ENCODE measurements at places on chromosomes 4 and X.

DNA sequence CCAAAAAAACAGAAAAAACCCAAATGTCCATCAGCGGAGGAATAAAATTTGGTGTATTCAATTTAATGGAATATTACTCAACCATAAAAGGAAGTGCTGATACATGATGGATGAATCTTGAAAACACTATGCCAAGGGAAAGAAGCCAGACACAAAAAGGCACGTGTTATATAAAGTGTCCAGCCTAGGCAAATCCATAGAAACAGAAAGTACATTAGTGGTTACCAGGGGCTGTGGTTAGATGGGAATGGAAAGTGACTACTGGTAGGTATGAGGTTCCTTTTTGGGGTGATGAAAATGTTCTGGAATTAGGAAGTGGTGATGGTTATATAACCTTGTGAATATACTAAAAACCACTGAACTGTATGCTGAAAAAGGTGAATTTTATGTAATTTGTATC is 3.5 kb upstream of the CDKL2 start:
- no peak for DNase-seq

- DNase-seq, result no peak
Observed at GRCh38 chr4:37299468-37299867, 54.9 kb downstream of the NWD2 start.

GRCh38 chrX:53813670-53814440 is 127.3 kb upstream of the HUWE1 start:
- no peak for DNase-seq

GRCh38 chr4:176949029-176949428 is 156.3 kb upstream of the VEGFC start:
- DNase-seq, result no peak

DNA sequence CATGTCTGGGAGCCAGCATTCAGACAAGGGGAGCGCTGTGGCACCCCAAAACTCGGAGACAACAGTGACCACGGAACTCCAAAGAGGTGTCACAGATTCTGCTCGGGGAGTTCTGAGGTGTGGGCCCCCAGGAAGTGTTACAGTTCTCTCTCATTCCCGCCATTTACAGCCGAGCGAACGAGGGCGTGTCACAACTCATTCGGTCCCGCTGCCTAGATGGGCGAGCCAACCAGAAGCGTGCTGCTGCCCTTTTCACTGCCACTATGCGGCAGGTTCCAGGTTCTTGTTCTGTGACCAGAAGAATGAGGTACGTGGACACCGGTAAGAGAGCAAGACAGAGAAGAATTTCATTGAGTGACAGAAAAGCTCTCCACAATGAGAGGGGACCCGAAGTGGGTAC is 1370.6 kb upstream of the AGA start:
- DNase-seq, result no peak

DNA sequence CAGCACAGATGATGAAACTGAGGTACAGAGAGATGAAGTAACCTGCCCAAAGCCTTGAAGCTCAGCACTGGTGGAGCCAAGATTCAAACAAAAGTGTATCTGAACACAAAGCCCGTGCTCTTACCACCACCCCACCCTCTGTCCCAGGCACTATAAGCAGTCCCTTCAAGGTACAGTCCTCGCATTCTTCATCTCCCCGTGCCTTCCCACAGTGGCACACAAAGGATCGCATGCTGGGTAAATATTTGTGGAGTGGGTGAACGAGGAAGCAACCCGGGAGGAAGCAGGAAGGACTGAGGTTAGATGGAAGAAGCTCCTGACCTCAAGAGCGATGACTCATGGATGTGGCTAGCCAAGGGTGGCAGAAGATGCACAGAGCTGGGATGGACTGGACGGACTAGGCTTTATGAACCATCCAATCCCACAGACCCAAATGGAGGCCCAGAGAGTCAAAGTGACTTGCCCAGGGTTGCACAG is 18.4 kb downstream of the IQSEC2 start:
- peak; percentile 71 for DNase-seq

DNA sequence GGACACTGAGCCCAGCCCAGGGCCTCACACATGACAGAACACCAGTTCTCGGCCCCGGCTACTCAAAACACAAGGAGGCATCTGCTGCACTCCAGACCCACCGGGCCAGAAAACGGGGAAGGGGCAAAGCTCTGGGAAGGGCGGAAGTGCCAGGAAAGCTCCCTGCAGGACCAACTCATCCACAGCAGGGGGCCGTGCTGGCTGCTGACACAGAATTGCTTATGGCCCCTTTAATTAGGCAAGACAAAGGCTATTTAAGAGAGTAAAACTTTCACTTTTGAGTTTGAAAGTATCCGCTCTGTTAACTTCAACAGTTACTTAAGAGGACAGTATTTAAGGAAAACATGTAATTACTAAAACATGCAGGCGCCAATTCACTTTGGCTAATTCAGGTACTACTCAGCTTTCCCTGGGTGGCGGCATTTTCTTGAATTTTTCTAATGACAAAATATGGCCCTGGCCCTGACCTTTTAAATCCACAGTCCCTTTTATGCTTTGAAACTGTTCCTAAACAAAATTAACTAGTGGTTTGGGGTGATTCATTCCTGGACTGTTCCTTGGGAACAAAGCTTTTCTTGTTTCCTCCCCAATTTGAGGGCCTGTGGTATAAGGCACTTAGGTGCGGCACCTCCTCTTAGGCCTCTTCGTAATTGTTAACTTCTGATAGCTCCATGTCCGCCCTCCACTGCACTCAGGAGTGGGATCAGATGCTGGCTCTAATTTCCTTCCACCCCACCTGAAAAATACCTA is 40.4 kb downstream of the NSG1 start:
- peak; percentile 13 for DNase-seq

- DNase-seq, result peak; percentile 4
Observed at GRCh38 chr4:63296773-63297172, 1112.5 kb downstream of the TECRL start.

GRCh38 chrX:118724365-118724764 is 3.0 kb upstream of the IL13RA1 start:
- DNase-seq, result no peak

All from urothelium cell line (cell line).